ENCODE measurements at places on chromosomes 5 and 9. TPM values are rescaled to one million over a fixed set of nuclear protein-coding genes. Genes with fewer than 3 reads are reported as not detected.

The MFAP3 gene
- 42.7 TPM for total RNA-seq

The ADAMTSL2 gene
- total RNA-seq = 5.9 TPM

The SLC9A3 gene
- total RNA-seq = 1.1 TPM

The CCNO gene
- total RNA-seq = 0.15 TPM

The OCLN gene
- 26.4 TPM for total RNA-seq

The FAM153A gene
- not detected for total RNA-seq

The SH3RF2 gene
- 0.23 TPM for total RNA-seq

The PLEKHG4B gene
- 6.8 TPM for total RNA-seq

The ZNF608 gene
- total RNA-seq = 88.0 TPM

The FOXD4L6 gene
- total RNA-seq = not detected

The ARID3C gene
- total RNA-seq = not detected

The TPPP gene
- total RNA-seq = 0.05 TPM

The FBXO10 gene
- total RNA-seq = 24.2 TPM

The DMRT3 gene
- not detected for total RNA-seq

The KCNV2 gene
- not detected for total RNA-seq

The ITGA1 gene
- 33.5 TPM for total RNA-seq
